ENCODE measurements at places on chromosomes 1 and 21.

GRCh38 chr1:27598902-27599528 lies 4.9 kb downstream of the AHDC1 start:
- DNase-seq: no peak

DNA sequence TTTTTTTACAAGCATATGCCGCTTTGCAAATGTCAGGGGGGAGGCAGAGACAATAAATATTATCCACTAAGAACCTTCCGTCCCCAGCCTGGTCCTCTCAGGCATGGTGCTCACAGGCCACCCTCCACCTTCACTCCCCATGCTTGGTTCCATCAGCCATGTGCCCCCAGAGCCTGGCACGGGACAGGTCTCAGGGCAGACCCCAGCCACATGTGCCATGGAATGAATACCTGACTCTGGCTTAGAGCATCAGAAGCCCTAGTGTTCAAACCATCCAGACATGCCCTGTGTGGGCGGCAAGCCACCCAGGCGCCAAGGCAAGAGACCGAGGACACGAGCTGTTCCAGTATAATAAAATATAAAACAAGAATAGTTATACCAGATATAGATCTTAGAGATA lies 5.4 kb downstream of the LSS start:
- peak; percentile 10 for DNase-seq

- DNase-seq: no peak
Observed at GRCh38 chr1:162113419-162113818, 43.9 kb downstream of the NOS1AP start.

DNA sequence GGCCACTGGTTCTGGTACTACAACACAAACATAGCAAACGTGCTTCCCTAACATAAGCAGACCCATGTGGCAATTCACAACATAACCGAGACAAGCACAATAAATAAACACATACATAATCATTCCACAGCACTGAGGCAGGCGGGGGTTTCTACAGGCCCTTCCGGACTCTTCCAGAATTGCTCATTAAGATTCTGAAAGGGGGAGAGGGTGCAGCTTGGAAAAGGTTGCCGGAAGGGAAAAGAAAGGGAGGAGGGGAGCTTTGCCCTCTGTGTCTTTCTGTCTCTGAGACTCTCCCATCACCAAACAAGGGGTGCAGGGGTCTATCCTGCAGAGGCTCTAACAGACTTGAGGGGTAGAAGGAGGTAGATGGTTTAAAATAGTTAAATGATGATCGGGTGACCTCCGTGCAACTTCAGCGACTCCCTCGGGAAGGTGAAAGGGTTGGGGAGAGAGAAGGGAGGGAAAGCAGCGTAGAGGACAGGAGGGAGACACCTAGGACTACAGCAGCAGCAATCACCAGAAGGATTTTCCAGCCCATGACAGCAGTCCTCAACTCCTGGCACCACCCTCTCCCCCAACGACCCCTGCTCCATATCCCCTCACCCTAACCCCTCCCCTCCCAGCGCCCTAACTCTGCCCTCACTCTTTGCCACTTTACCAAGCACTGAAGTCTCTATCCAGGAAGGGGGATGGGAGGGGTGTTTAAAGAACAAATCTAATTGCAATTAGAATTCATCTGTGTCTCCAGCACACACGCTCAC lies 365.5 kb upstream of the ESRRG start:
- no peak for DNase-seq

DNA sequence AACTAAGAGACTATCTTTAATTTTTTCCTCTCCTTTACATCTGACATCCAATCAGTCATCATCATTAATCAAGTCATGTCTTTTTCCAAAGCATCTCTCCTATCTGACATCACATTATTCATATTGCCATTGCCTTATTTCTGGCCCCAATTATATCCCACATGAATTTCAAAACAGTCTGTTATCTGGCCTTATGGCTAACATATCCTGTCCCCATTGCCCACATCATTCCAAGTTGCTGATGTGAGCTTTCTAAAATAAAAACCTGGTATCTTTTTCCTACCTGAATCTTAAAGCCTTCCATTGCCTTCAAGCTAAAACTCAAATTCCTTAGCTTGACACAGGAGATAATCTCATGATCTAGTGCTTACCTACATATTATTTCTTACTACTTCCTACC lies 283.9 kb downstream of the LRRC40 start:
- DNase-seq: no peak

- no peak for DNase-seq
Observed at GRCh38 chr1:183251959-183252450, 65.9 kb downstream of the LAMC2 start.

GRCh38 chr1:3053366-3053980 lies 15.5 kb upstream of the PRDM16 start:
- no peak for DNase-seq

GRCh38 chr21:40049031-40049930 lies 182.0 kb downstream of the PCP4 start:
- DNase-seq: no peak

DNA sequence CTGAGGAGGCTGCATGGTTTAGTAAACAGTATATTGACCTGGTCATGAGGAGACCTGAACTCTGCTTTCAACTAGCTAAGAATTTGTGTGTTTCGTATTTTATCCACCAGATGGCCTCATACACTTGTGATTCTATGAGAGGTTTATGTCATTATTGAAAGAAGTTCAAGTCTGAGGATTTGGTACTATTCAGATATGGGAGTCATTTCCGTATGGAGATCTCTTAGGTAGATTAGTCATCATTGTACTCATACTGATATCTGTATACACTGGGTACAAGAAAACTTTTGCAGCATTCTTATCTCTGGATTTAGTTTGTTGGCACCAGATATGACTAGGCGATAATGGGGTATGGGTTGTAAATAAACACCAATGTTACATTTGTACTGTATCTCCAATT lies 26.6 kb downstream of the ATF6 start:
- DNase-seq: no peak

DNA sequence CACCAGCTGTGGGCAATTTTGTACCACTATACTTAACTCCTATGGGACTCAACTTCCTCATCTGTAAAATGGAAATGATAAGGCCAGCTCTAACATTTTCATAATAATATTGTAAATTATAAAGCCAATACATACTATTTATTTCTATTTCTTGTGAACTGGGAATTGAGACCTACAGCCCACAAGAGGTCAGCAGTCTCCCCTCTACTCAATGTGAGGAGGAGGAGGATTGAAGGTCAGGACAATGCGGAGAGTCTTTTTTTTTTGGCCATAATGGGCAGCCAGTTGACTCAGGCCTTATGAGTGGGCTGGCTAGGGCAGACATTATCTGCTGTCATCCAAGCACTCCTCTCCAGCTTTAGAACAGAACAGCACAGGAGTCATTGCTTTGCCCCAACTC lies 90.5 kb downstream of the NUF2 start:
- DNase-seq: no peak

DNA sequence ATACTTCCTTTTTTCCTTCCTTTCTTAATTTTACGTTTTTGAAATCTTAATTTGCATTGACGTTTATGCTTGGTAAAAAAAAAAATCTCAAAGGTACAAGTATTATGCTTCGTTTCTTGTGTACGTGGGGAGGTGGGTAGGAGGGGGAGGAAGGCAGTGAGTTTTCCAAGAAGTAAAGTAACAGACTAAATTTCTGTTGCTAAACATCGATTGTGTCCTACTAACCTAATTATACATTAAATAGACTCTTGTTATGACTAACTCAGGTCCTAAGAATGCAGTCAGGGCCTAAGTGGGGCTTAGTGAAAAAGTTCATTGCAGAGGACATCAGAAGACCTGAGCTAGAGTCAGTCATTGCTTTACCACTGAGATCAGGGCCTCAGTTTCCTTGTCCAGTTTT lies 17.5 kb downstream of the NEK7 start:
- no peak for DNase-seq

DNA sequence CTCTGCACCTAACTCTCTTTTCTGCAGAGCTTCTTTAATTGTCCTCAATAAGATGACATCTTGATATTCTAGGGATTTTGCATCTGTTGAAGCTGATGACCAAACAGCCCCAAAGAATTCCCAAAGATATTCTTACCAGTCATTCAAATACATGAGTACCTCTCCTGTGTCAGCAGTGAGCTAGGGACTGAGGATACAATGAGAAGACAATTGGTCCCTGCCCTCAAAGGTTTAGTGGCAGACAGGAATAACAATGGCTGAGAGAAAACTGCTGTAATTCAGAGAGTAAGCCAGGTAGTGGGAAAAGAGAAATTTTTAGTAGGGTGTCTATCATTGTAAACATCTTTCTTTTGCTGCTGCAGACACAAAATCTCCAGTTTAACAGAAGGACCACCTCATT lies 5.9 kb downstream of the MCOLN3 start:
- no peak for DNase-seq

DNA sequence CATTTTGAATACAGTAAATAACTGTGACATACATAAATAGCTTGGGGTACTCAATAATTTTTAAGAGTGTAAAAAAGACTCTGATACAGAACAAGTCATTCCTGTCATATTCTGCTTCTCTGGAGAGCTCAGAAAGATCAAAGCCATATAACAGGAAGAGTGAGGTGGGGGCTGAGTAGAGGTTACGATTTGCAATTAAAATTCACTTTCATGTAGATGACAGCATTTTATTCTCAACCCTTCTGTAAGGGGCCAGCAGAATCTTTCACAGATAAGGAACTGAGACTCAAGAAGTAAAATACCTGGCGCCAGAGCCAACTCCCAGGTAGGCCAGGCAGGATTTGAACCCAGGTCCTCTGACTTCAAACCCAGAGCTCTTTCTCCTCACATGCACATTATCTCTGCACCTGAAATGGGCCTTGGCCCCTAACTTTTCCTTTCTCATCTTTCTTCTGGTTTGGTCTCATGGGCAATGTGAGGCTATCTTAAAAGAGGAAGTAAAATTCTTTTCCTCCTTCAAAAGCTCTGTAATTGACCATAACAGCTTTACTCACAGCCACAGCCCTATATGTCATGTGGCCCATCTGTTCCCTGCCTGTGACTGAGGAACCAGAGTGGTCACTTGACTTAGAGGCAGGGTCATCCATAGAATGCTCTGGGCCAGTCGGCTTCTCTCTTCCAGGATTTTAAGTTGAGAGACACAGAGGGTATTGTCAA lies 80.9 kb upstream of the SYT6 start:
- DNase-seq: no peak

- DNase-seq: peak; percentile 34
Observed at GRCh38 chr1:2987773-2988172, 33.5 kb upstream of the ACTRT2 start.

GRCh38 chr1:23791516-23792047 lies 637 bp downstream of the LYPLA2 start:
- peak; percentile 36 for DNase-seq

DNA sequence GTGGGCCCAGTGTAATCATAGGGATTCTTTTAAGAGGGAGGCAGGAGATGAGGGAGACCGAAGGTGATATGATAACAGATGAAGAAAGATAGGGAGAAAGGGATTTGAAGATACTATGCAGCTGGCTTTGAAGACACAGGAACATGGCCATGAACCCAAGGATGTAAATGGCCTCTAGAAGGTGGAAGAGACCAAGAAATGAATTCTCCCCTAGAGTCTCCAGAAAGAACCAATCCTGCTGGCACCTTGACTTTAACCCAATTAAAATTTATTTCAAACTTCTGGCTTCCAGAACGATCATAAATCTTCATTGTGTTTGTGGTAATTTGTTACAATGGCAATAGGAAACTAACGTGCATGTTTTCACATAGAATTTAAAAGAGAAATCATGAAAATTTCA lies 95.0 kb upstream of the GORAB start:
- no peak for DNase-seq

DNA sequence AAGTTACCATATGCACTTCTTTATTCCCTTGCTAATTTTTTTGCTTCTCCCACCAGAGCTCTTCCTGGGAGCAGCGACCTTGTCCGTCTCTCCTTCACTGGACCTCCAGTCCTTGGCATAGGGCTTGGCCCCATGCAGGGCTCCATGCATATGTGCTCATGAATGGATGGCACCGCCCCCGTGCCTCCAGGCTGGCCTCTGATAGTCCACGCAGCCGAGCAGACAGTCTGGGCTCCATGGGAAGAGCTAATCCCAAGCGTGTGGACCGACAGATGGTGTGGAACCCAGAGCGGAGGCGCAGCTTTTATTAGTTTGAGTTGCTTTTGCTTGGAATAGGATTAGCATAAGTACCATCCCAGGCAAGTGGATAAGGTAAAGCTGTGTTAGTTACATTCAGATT lies 41.8 kb downstream of the CDCP2 start:
- no peak for DNase-seq

DNA sequence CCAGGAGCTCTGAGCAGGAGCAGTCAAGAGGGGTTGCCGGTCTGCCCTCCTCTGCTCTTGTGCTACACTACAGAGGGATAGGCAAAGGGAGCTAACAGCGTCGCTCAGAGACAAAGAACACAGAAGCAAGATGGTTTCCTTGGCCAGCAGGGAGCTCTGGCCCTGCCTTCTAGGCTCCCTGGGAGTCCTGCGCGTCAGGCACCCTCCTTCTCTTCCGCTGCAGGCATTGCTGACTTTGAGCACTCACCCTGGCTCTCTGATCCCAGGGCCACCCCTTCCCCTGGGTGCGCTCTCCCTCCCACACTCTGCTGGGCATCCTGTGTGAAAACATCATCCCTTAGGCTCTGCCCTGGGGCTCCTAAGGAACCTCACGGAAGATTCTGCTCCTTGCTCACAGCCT lies 489 bp downstream of the TNNI1 start:
- no peak for DNase-seq

DNA sequence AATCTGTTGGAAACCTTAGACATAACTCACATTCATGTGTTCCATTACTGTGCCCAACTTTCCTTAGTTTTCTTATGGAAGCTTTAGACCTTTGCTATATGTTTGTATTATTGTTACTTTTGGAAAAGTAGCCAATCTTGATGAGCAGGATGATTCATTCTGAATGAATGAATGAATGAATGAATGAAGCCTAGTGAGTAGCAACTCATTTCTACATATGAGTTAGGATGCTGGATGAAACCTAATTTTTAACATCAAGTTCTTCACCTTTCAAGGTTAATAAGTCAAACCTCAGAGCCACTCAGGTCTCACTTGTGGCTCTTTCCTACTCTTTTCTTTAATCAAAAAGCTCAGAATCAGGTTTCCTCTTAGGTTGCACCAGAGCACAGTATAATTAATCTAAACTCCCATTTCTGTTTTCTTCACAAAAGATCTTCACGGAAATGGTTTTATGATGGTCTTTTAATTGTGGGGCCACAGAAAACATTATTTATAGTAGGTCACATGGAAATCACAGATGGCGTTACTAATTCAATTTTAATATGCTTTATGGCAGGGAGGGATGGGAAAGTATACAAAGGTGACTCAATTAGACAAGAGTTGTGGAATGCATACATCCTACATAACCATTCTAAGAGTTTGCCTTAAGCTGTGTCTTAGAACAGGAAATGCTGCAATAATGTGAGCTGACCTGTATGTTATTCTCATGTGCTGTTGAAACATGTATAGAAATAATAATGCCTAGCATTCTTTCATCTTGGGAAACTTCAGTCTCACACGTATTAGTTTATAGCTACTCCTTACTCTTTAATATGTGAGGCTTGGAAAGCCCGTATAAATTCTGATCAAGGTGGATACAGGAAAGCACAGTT lies 4.5 kb upstream of the DDX59 start:
- DNase-seq: no peak

DNA sequence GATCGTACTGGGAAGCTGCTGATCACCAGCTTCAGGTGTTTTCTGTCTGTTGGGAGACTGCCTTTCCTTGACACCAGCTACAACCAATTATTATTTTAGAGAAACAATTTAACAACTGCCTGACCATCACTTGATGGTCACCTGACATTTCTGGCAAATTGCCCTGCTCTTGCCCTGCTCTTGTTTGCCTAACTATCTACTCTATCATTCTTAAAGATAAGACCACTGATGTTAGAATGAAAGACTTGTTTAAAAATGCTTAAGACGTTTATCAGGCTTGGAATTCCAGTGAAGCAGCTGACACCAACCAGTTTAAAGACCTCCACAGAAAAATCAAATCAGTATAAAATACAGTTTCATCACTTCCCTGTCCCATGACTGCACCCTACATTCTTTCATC lies 423.3 kb upstream of the CAMK1G start:
- no peak for DNase-seq
